ENCODE measurements at places on chromosomes 3 and 15. TPM values are rescaled to one million over a fixed set of nuclear protein-coding genes. Genes with fewer than 3 reads are reported as not detected.

- DNase-seq, result peak; percentile 16
These were observed 61.6 kb downstream of the ULK4 start for GRCh38 chr3:41900265-41900664.

DUOXA2 gene
- not detected for total RNA-seq

DNA sequence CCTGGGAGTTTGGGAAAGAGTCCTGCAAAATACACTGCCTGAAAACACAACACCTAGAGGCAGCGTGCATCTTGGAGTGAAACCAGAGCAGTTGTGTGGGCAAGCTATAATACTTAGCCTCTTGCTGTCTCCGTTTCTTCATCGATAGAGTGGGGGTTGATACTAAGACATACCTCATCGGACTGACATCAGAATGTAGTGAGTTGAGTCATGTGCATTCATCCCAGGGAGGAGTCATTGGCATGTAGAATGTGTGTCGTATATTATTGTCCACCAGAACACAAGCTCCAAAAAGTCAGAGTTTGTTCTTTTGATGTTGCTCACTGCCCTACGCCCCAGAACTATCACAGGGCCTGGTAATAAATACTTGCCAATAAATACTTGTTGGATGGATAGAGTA is 4.3 kb downstream of the SNTN start:
- no peak for DNase-seq

SKOR1 gene
- 0.09 TPM for total RNA-seq

- no peak for DNase-seq
These were observed 64.4 kb downstream of the RPLP1 start for GRCh38 chr15:69517052-69517451.

MYLK gene
- 28.4 TPM for total RNA-seq

CCR1 gene
- total RNA-seq, result not detected

DNA sequence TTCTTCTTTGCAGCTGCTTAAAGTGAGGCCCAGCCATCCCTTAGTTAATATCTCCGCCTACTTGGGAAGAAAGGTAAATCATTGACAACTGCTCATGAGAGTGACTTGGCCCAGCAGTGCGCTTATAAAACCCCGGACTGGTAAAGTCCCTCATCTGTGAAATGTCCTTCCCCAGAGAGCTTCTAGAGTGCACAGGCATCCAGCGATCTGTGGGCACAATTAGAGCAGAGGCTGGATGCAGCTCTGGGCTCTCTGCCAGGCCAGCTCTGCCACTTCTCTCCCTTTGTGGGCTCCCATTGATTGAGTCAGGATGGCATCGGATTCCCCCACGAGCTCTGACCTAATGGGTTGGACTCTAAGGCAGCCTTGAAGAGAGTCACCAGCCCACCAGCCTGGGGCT is 219.0 kb upstream of the LINGO1 start:
- DNase-seq, result no peak

- DNase-seq, result no peak
These were observed 319.8 kb downstream of the LPP start for GRCh38 chr3:188473591-188474288.

- DNase-seq, result no peak
These were observed 66.8 kb upstream of the UBE2E1 start for GRCh38 chr3:23738944-23739343.

- no peak for DNase-seq
These were observed 182.4 kb downstream of the UACA start for GRCh38 chr15:70580958-70581357.

DNA sequence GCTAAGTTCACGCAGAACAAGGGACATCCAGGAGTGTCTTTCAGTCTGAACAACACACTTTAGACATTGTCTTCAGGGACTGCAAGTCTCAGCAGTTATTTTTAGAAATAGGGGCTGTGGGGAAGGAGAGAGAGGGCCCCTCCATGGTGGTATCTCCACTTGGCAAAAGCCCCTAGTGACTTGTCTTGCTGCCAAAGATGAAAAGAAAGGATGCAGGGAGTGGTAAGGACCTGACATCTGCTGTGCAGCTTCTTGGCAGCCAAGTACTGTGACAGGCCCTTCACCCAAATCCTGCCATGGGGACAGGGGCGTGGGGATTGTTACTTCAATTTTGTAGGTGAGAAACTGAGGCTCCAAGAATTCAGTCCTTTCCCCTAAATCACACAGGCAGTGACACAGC is 21.0 kb upstream of the SEMA6D start:
- no peak for DNase-seq

CNTN3 gene
- 0.21 TPM for total RNA-seq

GRCh38 chr3:115251509-115251908 is 104.4 kb upstream of the ZBTB20 start:
- no peak for DNase-seq

RAD51 gene
- total RNA-seq, result 27.2 TPM

CCDC51 gene
- total RNA-seq, result 22.0 TPM

Data from neural progenitor cell (in vitro differentiated cells).